Keratinocyte (primary cell): ENCODE measurements at places on chromosomes 16 and 17.
A peak's percentile ranks its signal among the peaks of the same experiment; 100 is the strongest.

DNA sequence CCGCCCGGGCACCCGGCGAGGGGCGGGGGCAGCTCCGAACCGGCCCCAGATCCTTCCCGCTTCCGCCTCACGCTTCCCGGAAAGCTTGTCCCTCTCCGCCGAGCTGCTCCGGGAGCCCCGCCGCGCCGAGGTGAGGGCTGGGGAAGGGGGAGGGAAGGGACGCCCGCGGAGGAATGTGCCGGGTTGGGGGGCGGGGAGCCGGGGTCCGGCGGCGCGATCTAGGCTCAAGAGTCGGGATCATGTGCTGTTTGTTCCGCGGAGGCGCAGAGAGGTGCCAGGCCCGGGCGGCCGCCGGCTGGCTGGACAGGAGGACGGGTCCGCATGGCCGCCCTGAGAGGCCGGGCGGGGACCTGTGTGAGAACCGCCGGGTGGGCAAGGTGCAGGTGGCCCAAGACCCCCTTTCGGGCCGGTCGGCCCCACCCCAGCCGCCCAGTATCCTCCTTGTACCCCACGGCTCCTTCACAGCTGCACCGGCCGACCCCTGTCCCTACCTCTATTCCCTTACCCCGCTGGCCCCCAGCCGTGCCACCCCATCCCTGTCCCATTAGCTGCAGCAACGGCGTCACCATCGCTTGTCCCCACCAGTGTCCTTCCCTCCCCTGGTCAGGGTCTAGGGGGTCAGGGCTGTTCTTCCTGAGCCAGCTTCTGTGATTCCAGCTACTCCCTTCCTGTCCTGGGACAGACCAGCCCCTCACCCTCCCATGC lies 429 bp downstream of the KIF1C start:
- peak overlapping the region; percentile 92 for H3K4me3 ChIP-seq
- H3K27ac ChIP-seq, result peak overlapping the region; percentile 52
- no peak for DNase-seq

DNA sequence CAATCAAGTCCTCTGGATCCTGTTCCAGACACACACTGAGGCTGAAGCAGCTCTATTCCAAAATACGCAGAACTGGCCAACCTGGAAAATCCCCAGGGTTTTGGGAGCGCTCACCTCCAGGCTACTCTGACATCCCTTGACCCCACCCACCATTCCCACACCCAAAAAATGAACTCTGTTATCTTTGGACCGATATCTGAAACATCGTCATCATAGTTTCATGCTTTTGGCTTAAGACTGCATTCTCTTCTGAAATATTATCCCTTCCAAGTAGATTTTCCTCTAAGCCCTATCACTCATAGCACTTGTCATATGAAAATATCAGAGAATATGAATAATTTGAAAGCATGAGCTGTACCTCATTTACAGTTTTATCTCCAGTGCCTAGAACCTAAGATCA lies 34.7 kb downstream of the VAT1L start:
- H3K27ac ChIP-seq, result no peak overlapping the region
- H3K27me3 ChIP-seq, result no peaks in the 10 kb centered on the region
- no peaks in the 10 kb centered on the region for H3K4me1 ChIP-seq
- no peaks in the 10 kb centered on the region for H3K36me3 ChIP-seq

DNA sequence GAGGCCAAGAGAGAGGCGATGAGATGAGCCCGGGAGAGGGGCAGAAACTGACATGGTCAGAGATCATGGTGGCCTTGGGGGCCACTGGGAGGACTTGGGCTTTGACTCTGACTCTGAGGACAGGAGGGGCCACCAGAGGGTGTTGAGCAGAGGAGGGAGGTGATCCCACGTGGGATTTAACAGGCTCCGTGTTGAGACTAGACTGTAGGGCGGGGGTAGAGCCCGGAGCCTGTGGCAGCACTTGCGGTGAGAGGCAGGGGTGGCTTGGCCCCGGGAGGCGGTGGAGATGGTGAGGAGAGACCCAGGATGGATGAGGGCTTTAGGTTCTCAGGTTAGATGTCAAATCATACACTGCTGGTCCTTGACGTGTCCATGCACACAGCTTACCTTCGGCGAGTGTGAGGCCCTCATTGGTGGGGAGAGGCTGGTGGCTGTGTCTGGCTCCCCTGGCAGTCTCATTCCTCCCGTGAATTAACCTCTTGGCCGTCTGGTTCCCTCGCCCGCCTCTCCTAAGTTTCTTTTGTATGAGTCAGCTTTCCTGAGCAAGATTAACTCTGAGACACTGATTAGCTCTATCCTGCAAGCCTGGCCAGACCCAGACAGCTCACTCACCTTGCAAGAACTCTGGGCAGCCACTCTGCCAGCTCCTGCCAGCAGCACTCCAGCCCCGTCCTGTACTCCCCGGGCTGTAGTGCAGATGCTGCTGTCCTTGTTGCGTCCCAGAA lies 39.7 kb downstream of the VPS35L start:
- H3K36me3 ChIP-seq, result peaks cover 6% of the 10 kb centered on the region
- DNase-seq, result peak; percentile 50
- H3K4me1 ChIP-seq, result peaks cover 10% of the 10 kb centered on the region

DNA sequence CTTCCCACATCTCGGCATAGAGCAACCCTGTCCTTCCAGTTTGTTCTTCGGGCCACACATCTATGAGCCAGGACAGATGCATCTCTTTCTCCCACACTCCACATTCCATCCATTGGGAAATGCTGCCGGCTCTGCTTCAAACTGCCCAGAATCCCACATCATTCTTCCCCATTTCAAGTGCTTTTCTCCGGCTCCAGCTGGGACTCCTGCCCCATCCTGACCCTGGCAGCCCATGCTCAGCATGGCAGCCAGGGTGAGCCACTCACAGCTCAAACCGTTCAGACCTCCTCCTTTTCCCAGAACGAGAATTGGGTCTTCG lies 132.8 kb upstream of the SDK2 start:
- no peaks in the 10 kb centered on the region for H3K27me3 ChIP-seq
- DNase-seq, result no peak
- no peak overlapping the region for H3K27ac ChIP-seq
- H3K36me3 ChIP-seq, result no peaks in the 10 kb centered on the region
- no peak overlapping the region for H3K4me3 ChIP-seq

- H3K27ac ChIP-seq, result no peak overlapping the region
- H3K4me3 ChIP-seq, result no peak overlapping the region
- DNase-seq, result no peak
Observed at GRCh38 chr16:88969361-88969831, 7.6 kb downstream of the CBFA2T3 start.

- H3K27ac ChIP-seq, result no peak overlapping the region
- H3K27me3 ChIP-seq, result no peaks in the 10 kb centered on the region
- H3K4me3 ChIP-seq, result peak overlapping the region; percentile 88
- H3K4me1 ChIP-seq, result peaks cover 13% of the 10 kb centered on the region
- DNase-seq, result no peak
Observed at GRCh38 chr16:71460941-71461340, 1.1 kb downstream of the ZNF23 start.

DNA sequence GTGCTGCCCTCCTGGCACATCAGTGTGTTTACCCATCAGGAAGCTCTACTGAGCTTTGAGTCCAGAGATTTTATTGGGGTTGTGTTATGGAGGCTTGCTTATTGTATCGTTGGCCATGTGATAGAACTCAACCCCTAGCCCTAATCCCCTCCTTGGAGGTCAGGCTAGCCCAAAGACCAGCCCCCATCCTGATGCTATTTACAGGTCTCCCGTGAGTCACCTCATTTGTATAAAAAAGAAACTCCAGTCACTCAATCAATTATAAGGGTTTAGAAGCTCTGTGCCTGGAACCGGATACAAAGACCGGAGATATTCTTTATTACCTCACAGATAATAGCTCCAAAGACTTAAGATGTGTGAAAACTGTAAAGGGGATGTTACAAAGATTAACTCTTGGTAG lies 405.9 kb downstream of the CNTNAP4 start:
- H3K4me1 ChIP-seq, result no peaks in the 10 kb centered on the region
- H3K27ac ChIP-seq, result no peak overlapping the region
- H3K36me3 ChIP-seq, result no peaks in the 10 kb centered on the region
- H3K4me3 ChIP-seq, result no peak overlapping the region
- no peak for DNase-seq
- no peaks in the 10 kb centered on the region for H3K27me3 ChIP-seq

- H3K4me3 ChIP-seq, result no peak overlapping the region
- H3K36me3 ChIP-seq, result no peaks in the 10 kb centered on the region
- H3K27me3 ChIP-seq, result no peaks in the 10 kb centered on the region
- DNase-seq, result no peak
Observed at GRCh38 chr17:67514998-67515397, 137.9 kb downstream of the PITPNC1 start.

DNA sequence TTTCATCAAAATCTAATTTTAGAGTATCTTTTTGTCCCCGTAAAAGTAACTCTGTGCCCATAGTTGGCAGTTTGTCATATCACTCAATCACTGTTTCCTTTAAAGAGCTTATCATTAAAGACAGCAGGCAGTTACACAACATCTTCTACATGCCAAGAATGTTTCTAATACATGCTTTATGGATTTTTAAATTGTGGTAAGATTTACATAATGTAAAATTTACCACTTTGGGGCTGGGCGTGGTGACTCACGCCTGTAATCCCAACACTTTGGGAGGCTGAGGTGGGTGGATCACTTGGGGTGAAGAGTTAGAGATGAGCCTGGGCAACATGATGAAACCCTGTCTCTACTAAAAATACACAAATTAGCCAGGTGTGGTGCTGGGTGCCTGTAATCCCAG lies 687.2 kb downstream of the WWOX start:
- H3K27ac ChIP-seq, result no peak overlapping the region
- peak; percentile 28 for DNase-seq
- H3K27me3 ChIP-seq, result no peaks in the 10 kb centered on the region

- H3K4me3 ChIP-seq, result no peak overlapping the region
- no peak for DNase-seq
- H3K36me3 ChIP-seq, result peaks cover 21% of the 10 kb centered on the region
Observed at GRCh38 chr16:81536648-81537047, 92.0 kb downstream of the CMIP start.

DNA sequence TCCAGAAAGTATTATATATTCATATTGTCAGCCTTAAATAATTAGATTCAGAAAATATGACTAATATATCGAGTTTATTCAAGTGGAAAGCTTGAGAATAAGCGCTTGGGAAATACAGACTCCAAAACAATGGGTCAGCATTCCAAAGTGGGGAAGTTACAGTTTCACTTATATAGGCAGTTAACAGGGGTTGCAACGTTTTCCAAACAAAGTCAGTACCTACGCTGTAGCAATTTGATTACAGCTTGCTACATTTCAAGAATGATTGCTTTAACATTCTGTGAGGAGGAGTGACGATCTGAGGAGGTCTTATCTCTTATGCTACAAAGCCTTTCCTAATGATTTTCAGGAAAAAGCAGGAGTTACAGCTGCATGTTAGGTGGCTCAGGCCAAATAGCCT lies 34.2 kb upstream of the HS3ST3A1 start:
- H3K36me3 ChIP-seq, result no peaks in the 10 kb centered on the region

DNA sequence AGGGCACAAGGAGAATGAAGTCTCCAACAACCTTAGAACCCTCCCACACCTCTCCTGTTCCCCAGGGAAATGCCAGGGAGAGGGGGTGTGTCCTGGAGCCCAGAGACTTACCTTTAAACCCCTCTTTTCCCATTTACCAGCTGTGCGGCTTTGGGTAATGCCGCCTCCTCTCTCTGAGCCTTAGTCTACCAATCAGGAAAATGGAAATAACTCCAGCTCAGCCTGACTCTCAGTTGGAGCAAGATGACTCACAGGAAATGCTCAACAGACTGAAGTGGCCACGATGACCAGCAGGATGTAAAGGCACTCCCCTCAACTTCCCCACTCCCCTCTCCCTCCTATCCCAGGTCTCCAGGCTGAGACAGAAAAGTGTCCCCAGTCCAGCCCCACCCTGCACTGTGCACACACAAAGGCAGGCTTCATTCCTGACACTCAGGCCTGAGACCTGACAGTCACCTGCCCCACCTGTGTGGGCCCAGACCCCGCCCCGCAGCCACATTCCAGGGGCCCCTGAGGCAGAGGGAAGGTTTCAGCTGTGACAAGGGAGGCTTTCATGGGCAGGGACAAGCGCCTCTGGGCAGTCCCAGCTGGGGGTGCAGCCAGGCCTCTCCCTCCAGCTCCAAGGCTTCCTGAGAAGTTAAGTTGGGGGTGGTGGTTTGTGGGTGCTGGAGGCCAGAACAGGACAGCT lies 3.0 kb upstream of the KRT15 start:
- H3K27me3 ChIP-seq, result no peaks in the 10 kb centered on the region
- peak overlapping the region; percentile 82 for H3K27ac ChIP-seq
- peak overlapping the region; percentile 10 for H3K4me3 ChIP-seq
- H3K36me3 ChIP-seq, result no peaks in the 10 kb centered on the region
- peaks cover 65% of the 10 kb centered on the region for H3K4me1 ChIP-seq

GRCh38 chr17:55175788-55176427 lies 88.9 kb upstream of the HLF start:
- H3K4me3 ChIP-seq, result no peak overlapping the region
- H3K4me1 ChIP-seq, result peaks cover 12% of the 10 kb centered on the region
- DNase-seq, result no peak
- H3K27me3 ChIP-seq, result no peaks in the 10 kb centered on the region

- H3K36me3 ChIP-seq, result peaks cover 16% of the 10 kb centered on the region
- no peak overlapping the region for H3K27ac ChIP-seq
- no peak for DNase-seq
- peaks cover 19% of the 10 kb centered on the region for H3K4me1 ChIP-seq
- no peaks in the 10 kb centered on the region for H3K27me3 ChIP-seq
Observed at GRCh38 chr16:1777375-1778199, 4.7 kb upstream of the MRPS34 start.

- no peaks in the 10 kb centered on the region for H3K4me1 ChIP-seq
- DNase-seq, result no peak
- no peak overlapping the region for H3K27ac ChIP-seq
- H3K4me3 ChIP-seq, result no peak overlapping the region
Observed at GRCh38 chr16:51872524-51872923, 674.4 kb downstream of the TOX3 start.

- peaks cover 15% of the 10 kb centered on the region for H3K27me3 ChIP-seq
- no peak for DNase-seq
- no peak overlapping the region for H3K27ac ChIP-seq
- H3K4me1 ChIP-seq, result no peaks in the 10 kb centered on the region
- no peak overlapping the region for H3K4me3 ChIP-seq
Observed at GRCh38 chr16:88378401-88378800, 4.4 kb upstream of the ZNF469 start.

GRCh38 chr16:28562199-28562598 lies 8.5 kb downstream of the SGF29 start:
- no peaks in the 10 kb centered on the region for H3K27me3 ChIP-seq
- no peak overlapping the region for H3K27ac ChIP-seq
- peaks cover 5% of the 10 kb centered on the region for H3K36me3 ChIP-seq
- H3K4me3 ChIP-seq, result no peak overlapping the region

GRCh38 chr16:9270424-9270823 lies 179.0 kb downstream of the HAPSTR1 start:
- DNase-seq, result no peak
- no peaks in the 10 kb centered on the region for H3K4me1 ChIP-seq
- no peak overlapping the region for H3K4me3 ChIP-seq
- no peak overlapping the region for H3K27ac ChIP-seq

- H3K4me1 ChIP-seq, result peaks cover 43% of the 10 kb centered on the region
- peak overlapping the region; percentile 97 for H3K4me3 ChIP-seq
- H3K27ac ChIP-seq, result peak overlapping the region; percentile 100
- no peak for DNase-seq
Observed at GRCh38 chr17:76556765-76557367, 17.0 kb downstream of the PRCD start.

- peak; percentile 17 for DNase-seq
- H3K36me3 ChIP-seq, result no peaks in the 10 kb centered on the region
- no peak overlapping the region for H3K27ac ChIP-seq
- H3K4me3 ChIP-seq, result no peak overlapping the region
Observed at GRCh38 chr16:80948886-80949493, 57.7 kb downstream of the CMC2 start.
